ENCODE measurements at places on chromosomes 12 and 14.
A peak's percentile ranks its signal among the peaks of the same experiment; 100 is the strongest.

DNA sequence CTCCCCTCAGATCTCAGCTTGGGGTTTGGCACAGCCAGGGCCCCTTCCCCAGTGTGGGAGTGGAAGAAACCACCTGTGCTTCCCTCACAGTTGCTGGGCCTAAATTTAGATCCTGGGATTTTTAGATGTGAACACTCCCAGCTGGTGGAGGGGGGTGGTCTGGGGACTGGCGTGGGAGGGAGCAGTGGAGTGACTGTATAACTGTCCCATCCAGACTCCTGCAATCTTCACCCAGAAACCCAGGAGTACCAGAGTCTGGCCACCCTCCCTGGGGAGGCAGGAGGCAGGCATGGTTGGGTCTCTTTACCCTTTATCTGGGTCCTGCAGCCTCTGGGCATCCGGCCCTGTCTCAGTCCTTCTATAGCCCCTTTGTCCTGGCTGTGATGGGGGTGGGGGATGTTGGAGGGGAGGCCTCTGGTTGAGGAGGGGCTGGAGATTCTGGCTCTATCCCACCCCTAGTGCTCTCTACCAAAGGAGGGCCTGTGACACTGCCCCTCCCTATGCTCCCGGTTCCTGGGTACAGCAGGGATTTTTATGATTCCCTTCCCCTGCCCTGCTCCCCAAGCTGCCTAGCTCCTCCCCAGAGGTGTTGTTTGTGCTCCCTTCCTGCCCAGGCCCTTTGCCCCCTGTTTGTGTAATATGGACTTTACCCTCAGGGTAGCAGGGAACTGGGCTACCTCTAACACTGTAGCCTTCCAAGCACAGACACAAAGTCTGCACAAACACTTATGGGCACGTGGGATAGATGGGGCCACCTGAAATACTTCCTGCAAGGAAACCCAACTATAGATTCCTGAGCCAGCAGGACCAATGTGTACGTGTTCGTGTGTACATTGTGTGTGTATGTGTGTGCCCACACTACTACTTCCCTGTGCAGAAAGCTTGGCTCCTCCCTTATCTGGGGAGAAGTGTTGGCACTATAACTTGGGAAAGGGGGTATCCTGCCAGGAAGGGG lies 1.7 kb downstream of the ERBB3 start:
- peak; percentile 89 for DNase-seq

GRCh38 chr12:54725233-54725843 lies 77.2 kb upstream of the DCD start:
- peak; percentile 15 for DNase-seq

- no peak for DNase-seq
Measured at GRCh38 chr14:68495101-68496039, 297.5 kb downstream of the ZFP36L1 start.

- no peak for DNase-seq
Measured at GRCh38 chr12:121620333-121620891, 5.9 kb upstream of the ORAI1 start.

GRCh38 chr14:71487941-71488340 lies 444.3 kb upstream of the RGS6 start:
- DNase-seq = no peak

GRCh38 chr14:85529803-85530574 lies at the start of gene FLRT2:
Gene FLRT2, plus strand, starts transcription at chr14:85530144. Its CDS starts 91,371 bp downstream, at chr14:85621515.
- no peak for DNase-seq

GRCh38 chr12:3727877-3728632 lies 24.9 kb downstream of the CRACR2A start:
- no peak for DNase-seq

DNA sequence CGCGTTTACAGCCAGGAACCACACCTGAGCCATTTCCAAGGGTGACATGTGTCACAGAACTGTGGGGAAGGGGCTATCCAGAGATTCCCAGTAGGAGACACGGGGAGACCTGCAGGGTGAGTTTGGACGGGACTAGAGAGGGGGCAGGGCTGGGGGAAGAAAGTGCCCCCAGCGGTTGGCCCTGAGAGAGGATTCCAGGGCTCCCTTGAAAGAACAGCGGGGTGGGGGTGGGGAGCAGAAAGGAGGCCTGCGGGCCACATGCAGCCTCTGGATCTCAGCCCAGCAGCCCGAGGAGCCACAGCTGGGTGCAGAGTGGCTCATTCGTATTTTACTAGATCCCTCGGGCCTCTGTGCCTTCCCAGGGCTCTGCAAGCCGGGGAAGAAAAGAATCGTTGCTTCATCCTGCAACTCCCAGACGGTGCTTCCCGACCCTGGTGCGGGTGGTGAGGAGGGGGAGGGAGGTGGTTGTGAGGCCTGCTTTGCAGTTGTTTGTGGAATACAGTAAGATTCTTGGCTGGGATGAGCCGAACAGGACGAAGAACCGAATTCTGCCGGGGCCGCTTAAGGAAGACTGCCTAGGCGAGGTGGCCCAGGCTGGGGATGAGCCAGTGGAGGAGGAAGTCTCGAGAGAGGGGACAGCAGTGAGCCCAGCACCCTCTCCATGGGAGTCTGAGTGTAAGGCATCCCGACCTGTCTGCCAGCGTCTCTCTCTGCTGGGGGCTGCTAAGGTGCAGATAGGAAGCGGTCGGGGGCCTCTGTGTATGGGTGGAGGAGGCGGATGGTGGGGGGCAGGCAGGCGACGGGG lies 36.1 kb upstream of the ANKRD9 start:
- DNase-seq = no peak

- no peak for DNase-seq
Measured at GRCh38 chr14:26527095-26527494, 70.7 kb downstream of the NOVA1 start.

DNA sequence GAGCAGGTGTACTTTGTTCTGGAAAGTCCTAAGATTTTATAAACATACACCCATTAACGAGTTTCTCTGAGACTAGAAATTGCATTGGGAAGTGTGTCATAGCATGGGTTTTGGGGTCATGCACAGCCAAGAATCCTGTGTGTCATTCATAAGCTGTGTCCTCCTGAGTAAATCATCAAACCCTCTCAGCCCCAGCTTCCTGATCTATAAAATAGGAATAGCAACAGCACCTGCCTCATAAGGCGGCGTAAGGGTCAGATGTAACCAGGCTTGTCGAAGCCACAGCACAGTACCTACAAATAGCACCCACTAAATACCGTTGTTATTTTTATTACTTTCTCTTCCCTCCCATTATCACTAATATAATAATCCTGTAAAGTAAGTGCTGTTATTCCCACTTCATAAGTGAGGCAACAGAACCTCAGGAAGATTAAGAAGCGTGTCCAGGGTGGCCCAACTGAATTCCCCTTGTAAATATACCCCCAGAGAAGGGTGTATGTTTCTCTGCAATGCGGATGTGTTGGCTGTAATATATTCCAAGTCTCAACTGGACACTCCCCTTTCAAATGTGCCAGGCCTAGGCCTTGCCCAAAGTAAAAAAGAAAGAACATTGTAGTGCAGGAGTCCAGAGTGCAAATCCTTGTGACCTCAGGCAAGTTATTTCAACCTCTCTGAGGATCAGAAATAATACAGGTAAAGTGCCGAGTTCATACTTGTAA lies 188.3 kb upstream of the BCL2L14 start:
- no peak for DNase-seq

DNA sequence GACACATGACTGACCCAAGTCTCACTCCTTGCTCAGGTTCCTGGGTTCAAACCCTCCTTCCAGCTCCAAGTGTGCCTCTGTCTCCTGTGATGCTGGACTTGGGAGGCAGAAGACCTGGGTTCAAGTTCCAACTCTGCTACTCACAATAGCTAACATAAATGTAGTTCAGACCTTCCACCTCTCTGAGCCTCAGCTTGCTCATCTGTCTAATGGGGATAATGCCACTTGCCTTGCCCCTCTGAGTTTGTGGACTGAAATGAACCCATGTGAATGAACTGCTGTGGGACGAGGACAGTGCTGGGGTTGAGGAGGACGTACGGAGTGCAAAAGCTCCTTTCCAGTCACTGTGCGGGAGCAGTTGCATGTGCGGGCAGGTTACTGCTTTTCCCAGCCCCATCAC lies 40.9 kb downstream of the ACADS start:
- no peak for DNase-seq

DNA sequence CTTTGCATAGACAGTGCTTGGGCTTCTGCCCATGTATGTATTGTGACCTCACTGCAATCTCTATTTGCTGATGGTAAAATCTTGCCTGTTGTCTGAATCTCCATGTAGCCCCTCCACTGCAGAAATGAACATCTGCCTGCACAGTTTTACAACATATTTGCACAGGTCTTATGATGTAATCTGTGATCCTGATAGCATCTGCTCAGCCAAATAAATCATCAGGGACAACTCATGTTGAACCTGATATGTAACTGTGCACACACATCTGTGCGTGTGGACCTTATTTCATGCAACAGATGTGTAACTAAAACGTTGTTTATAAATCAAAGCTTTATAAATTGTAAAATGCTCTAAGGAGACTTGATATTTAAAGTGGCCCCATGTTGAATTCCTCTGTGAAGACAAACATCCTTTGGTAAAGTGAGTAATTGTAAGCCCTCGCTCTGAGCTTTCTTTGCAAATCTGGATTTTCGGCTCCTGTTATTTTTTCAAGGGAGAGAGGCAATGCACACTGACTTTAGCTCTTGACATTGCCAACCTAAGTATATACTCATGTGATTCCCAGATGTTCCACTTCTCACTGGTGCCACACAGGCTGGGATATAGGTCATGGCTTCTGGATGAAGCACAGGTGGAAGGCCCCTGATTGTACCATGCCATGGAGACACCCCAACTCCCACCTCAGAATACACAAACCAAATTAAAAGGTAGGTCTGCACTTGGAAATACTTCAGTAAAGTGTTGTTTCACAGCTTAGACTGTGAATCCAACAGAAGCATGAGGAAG lies 371.3 kb downstream of the GRIN2B start:
- no peak for DNase-seq

DNA sequence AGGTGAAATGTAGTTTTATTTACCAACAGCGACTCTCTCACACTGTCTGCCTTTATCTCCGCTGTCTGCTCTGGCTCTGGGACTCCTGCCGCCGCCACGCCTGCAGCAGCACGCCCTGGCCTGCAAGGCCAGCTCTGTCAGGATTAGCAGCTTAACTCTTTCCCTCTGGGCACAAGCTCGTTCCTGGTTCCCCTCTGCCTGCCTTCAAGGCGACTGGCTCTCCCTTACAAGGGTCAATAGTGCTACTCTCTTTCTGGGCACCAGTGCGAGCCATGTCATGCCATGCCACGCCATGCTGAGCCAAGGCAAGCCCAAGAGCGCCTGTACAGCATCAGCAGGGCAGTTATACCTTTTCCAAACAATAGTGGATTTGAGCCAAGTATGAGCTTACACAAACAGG lies 3.6 kb upstream of the CLEC2B start:
- DNase-seq = no peak

DNA sequence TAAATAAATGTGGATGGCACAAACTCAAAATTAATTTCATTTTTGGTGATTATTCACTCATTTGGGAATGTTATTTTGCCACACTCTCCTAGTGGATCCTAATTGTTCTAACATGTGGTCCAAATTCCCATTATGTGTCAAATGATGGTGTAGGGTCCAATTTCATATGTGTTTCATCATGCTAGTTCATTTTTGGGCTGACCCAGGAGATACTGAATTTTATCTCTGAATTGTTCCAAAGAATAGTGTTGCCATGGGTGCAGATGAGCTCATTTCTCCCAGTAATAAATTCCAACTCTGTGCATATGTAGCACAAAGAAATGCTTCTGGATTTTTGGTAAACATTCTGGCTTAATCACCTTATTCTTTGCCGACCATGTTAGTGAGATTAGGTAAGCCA lies 23.5 kb upstream of the SEL1L start:
- no peak for DNase-seq

GRCh38 chr12:4270016-4270830 lies 3.3 kb upstream of the CCND2 start:
- no peak for DNase-seq

GRCh38 chr12:8157484-8158198 lies 826 bp downstream of the ZNF705A start:
- DNase-seq = no peak

- no peak for DNase-seq
Measured at GRCh38 chr12:87518481-87518880, 510.7 kb downstream of the C12orf50 start.

GRCh38 chr14:61482348-61483206 lies 161.2 kb downstream of the PRKCH start:
- DNase-seq = no peak

DNA sequence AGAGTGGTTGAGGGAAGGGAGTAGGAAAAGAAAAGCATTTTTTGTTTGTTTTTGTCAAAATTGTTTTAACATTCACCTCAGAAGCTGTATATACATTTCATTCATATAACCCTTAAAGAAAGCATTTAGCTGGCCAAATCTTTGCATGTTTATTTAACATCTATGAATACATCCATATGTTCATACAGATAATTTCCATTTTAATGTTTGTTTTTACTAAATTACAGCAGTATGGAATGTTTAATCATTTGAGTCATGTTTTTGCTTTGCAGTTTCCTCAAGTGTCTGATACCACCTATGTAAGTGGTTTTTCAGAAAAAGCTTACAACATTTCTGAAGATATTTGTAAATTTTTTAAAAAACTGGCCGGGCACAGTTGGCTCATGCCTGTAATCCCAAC lies 84.3 kb upstream of the ATF1 start:
- no peak for DNase-seq

- no peak for DNase-seq
Measured at GRCh38 chr12:76976777-76977382, 88.5 kb downstream of the E2F7 start.

DNA sequence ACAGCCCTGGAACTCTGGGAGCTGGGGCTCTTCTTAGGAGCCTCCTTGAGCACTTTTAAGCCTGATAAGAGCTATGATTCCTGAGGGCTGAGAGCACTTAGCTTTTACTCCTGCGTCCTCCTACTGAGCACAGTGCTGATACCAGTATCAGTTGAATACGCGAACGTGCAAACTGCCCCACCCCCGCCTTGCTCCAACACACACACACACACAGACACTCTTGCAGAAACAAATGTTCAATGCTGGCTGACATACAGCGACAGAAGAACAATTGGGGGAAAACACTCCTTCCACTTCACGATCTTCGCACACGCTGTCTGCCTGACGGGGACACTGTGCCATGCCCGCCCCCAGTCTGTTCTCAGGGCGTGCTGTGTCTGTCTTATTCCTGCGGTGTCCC lies 57.2 kb upstream of the DLK1 start:
- no peak for DNase-seq

DNA sequence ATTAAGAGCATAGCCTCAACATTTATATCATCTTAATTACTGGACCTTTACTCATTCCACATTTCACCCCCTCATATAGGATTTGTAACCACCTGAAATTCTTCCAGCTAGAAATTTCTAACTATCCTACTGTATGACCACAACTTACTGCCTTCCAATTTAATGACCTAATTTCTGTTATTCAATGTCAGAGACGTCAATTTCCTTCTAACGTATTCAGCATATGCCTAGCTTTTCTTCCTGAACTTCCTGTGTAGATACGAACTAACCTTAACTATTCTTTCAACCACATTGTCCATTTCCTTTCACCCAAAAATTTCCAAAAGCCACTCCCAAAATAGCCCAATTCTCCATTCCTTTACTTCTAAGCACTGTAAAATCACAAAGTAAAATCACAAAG lies 108.0 kb downstream of the EEA1 start:
- no peak for DNase-seq

All from pons (tissue), 1 donor.